ENCODE measurements at places on chromosomes 3 and 15.

- no peak for DNase-seq
These were observed 39.5 kb upstream of the IQSEC1 start for GRCh38 chr3:13112521-13113345.

DNA sequence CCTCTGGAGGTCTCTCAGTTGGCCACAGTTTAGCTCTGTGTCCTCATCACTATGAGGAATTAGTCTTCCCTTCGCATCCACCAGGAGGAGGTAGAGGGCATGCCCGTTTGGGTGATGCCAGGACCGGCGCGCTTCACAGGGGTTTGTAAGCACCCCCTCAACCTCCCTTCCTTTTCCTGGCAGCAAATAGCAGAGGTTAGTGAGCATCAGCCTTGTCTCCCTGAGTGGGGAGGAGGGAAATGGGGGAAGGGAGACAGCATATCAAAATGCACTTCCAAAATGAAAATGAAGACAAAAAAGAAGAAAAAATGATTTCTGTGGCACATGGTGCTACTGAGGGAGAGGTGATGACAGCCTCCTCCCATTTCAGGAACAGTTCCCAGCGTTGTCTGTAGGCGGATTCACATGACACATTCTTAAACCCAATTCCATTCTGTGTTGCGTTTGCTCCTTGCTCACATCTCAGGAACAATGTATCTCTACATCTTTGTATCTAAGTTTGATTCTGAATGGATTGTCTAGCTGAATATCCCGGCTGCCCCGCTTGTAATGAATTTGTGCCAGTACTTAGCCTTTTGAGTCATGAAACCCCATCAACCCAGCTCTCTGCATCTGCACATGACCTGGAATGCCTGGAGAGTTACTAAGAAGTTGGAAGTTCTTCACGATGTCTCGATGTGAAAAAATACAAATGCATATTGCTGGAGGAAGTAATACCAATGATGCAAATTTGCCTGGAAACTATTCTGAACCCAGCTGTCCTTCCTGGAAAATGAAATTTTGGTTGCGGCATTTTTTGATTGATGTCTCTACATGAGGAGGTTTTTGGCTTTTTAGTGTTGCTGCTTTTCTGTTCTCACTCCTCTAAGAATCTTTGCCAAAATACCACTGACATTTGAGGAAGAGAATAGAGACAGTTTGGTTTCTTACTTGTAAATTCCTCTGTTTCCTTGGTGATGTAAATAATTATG lies 45.2 kb downstream of the TYRO3 start:
- DNase-seq: no peak

DNA sequence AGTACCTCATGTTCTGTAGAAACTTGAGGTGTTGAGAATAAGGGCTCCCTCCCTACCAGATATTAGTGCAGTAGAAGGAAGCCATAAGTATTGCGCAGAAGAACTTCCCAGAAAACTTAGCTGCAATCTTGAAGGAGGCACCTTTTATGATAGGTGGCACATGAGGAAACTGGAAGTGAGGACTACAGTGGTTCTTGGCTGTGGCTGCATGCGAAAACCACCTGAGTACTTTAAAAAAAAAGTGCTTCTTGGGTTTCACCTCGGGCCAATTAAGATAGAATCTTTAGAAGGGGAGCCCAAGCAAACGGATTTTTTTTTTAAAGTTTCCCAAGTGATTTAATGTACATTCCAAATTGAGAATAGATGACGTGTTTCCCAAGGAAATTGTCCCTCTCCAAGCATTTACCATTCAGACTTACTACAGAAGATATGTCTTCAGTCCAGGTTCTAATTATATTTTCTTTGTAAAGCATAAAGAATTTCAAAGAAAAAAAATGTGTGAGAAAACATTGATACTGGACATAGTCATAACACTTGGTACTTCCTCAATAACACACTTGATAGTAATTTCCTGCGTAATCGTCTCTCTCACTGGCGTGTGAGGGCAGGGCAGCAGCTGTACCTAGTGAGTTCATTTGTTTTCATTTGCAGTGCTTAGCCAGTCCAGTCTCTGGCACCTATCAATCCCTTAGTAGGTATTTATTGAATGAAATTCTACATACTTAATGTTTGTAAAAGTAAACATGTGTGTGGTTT lies 12.3 kb upstream of the NR1I2 start:
- no peak for DNase-seq

DNA sequence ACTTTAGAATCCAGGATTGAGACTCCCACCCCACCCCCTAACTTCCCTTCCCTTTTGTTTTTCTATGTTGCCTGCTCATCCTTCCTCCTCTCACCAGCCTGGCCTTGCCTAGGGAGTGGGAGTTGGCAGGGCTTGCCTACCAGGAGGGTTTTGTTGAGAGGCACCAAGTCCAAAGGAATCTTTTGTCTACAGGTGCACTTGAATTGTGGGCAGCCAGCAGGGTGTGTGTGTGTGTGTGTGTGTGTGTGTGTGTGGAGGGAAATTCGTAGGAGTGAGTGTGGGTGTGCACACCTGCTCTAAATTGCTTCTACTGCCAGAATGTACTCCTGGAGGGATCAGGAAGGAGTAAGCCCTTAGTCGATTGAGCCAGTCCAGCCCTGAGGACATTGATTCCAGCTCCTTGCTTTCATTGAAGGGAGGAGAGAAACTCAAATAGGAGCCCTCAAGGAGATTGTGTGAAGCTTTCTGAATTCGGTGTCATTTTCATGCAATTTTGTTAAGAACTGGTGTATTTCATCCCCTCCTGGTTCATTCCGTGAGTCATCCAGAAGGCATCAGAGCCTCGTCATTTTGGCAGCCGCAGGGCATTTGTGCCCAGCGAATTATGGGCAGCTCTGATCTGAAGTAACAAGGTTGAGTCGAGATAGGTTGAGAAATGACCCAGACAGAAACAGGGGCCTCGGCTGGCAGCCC lies 112.1 kb downstream of the SLCO3A1 start:
- DNase-seq: no peak

- no peak for DNase-seq
These were observed 7.4 kb downstream of the ZNF589 start for GRCh38 chr3:48248095-48248850.

GRCh38 chr3:141959589-141960554 lies 83.4 kb downstream of the ATP1B3 start:
- no peak for DNase-seq

DNA sequence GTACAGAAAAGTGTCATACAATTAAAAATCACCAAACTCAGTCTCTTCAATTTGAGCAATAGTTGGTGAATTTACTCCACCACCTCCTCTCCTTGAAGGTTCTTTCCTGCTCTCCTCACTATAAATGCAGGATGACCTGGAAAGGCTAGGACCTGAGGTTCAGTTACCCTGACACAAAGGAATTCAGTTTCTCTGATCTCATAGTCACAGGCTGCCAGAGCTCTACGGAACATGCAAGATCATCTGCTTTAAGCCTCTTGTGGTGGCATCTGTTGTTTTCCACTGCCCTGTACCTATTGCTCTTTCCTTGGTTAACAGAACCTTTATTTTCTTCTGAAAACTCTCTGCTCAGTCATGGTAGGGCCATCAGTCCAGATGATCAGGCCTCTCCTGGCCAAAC lies 4.9 kb upstream of the TP63 start:
- DNase-seq: no peak

GRCh38 chr15:98127586-98127985 lies 167.1 kb downstream of the ARRDC4 start:
- DNase-seq: no peak

GRCh38 chr3:56930706-56931105 lies 129.0 kb upstream of the ARHGEF3 start:
- DNase-seq: no peak

DNA sequence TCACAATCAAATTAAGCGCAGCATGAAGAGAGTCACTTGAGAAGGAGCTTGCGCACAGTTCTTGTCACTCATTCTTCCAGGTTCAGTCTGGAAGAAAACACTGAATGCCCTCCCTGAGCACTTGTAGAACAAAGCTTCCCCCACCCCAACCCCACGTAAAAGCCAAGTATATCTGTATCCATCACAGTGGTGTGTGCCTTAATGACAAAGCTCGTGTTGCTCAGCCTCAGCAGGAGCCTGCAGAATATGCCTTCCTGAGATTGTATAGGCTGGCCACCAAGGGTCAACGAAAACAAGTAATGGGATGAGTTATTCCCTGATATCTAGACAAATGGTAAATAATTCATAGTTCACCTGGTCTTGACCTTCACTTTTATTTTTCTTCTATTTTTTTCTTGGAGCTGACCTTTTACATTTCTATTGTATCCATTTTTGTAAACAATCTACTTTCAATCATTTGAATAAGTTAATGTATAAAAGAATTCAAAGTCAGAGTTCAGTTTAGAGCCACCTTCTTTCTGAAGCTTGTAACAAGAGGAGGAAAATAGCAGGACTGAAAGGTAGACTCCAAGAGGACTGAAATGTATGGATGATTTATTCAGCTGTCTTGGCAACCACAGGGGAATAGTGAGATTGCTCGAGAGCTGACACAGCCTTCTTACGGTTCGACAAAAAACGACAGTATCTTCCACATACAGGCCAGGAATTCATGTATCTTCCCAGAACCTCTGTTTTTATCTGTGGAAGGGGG lies 405.5 kb upstream of the TPM1 start:
- no peak for DNase-seq

DNA sequence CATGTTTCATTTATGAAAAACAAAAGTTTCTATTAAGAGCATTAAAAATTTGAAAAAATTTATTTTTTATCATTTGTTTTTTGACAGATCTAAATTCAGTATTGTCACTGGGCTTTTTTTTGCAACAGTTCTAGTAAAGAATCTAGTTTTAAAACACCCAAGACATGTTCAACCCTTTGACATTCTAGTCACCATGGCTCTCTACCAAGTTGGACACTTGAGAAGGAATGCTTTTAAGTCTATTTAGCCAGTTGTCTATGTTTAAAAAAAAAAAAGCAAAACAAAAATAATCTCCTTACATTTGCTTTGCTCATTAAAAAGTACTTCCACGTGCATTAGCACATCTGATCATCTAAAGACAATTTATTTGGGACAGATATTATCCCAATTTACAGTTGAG lies 417.5 kb downstream of the RSL24D1 start:
- DNase-seq: no peak

DNA sequence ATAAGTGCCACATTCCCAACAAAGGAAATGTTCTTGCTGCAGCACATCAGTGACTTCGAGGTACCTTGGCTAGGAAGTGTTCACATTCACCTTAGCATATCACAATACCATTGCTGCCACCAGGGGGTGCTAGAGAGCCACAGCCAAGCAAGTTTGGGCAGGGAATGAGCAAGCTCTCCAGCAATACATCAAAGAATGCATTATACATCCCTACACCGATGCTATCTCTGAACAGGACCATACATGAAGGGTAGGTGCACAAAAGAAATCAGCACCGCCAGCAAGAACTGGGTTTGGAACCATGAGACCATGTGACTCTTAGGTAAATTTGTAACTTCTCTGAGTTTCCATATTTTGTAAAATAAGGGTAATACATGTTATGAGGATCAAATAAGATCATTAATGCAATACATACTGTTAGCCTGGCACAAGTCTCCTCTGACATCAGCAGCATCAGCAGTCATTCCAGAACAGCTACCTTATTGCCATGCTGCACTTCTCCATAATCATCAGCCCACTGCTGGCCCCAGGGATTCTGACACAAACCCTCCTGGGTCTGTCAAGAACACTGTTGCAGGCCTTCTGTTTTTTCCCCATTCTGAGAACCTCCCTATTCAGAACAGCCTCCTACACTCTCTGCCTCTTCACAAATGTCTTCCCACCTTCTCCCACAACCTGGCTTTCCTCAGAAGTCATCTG lies 37.5 kb downstream of the RYK start:
- peak; percentile 81 for DNase-seq

DNA sequence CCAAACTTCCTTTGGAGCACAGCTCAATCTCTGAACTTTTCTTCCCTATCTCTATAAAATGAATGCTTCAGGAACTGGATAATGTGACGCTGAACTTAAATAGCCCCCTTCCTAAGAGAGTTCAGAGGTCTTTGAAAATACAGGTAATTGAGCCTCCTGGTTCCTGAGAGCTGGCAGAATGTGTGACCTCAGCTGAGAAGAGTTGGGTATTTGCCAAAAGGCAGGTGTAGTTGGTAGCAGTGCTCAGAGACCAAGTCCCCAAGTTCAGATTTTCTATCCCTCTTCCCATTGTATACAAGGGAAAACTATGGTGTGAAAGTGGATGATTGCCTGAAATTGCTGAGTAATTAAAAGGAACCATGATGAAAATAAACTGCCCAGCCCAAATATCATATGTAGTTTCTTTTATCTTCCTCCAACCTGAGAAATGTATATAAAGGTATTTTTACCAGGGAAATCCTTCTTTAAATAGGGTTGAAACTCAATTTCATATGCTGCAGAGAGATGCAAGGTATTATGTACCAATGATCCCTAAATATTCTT lies 154.6 kb upstream of the ICE2 start:
- DNase-seq: no peak

- DNase-seq: no peak
These were observed 20.8 kb downstream of the AKAP13 start for GRCh38 chr15:85401108-85401774.

DNA sequence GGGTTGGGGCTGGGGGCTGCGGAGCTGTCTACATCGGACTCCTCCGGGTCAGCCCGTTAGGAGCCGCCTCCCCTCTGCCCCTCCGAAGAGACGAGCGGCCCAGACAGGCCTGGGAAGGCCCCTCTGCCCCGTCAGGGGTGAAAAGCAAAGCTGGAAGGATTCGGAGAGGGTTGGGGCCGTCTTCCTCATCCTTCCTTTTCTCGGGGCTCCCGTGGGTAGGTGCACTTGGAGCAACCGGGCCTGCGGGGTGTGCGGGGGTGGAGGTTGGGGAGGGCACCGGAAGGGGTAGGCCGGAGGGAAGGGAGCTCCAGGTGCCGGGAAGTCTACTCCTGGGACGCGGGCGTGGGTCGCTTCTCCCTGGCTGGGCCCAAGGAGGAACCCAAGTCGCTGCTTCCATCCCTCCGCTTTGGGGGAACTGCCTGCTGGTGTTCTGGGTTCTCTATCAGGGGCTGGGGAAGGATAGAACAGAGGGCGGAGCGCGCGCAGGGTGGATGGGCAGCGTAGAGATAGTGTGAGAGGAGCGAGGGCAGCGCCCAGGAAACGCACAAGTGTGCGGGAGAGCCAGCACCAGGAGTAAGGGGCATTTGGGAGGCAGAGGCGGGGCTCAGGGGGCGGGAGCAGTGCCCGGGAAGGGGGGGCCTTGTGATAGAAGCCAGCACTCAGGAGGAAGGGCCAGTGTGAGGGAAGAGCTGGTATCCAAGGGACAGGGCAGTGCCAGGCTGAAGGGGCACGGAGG lies 590 bp downstream of the POLR2H start:
- peak; percentile 20 for DNase-seq

GRCh38 chr15:29089731-29090616 lies 179.6 kb downstream of the NSMCE3 start:
- no peak for DNase-seq

GRCh38 chr3:161028555-161029153 lies 76.5 kb downstream of the B3GALNT1 start:
- DNase-seq: peak; percentile 2

Data from NT2/D1 (cell line).